ENCODE measurements at places on chromosomes 5 and 9.
A peak's percentile ranks its signal among the peaks of the same experiment; 100 is the strongest.

DNA sequence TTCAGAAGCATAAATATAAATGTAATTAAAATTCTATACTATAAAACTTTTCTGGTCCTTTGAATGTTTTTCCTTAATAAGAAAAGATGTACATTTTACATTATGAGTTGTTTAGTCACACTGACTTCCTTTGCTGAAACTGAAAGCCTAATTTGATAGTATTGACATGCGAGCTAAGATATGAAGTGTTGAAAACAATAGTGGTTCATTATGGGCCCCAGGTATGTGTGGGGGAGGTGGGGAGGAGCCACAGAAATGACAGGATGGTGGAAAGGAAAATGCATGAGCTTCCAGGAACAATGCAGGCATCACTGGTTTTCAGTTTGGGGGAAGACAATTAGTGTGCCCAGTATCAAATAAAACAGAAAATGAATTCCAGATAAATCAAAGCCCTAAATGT lies 35.4 kb upstream of the RLN1 start:
- no peak for DNase-seq

DNA sequence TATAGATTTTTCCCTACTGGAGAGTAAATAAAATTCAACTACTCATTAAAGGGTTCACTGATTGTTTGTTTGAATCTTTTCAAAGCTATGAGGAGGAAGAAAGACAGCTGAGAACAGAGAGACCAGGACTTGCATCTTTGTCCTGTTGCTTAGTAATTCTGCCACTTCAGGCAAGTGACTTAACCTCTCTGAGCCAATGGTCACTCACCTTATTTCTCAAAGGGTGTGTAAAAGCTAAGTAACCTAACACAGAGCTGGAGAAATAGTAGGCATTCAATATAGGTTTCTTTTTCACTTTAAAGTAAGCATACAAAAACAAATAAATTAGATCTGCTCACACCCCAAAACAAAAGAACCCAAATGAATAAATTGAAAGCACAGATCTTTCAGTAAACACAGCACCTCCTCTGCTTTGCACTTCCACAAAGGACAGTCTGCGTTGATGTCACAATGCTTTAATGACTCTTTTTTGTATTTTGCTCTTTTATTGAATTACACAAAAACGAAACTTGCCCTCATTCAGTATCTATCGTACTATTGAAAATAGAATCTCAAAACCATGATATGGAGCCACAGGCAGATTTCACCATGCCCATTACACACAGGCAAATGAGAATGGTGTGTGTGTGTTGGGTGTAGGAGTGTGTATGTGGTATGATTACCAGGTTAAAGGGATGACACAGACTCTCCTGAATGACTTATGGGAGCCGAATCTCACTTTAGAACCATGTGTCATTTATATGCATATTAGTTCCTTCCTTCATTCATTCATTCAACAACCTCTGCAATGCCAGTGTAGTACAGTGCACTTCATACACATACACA lies 166.0 kb downstream of the EBF1 start:
- no peak for DNase-seq

DNA sequence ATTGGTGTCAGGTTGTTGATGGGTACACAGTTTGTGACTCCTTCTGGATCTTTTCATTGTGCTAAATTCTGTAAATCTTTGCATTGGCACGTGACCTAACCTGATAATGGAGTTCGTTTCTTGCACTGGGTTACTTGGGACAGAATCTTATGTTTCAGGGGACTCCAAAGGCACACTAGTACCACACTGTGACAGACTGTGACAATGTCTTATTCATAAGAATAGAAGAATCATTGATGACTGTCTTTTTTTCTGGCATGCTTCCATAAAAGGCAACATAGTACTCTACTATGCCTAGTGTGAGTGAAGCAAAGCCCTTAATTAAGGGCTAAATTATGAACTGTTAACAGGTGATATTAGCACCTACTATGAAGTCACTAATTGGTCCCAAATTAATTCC lies 35.4 kb upstream of the RICTOR start:
- no peak for DNase-seq

DNA sequence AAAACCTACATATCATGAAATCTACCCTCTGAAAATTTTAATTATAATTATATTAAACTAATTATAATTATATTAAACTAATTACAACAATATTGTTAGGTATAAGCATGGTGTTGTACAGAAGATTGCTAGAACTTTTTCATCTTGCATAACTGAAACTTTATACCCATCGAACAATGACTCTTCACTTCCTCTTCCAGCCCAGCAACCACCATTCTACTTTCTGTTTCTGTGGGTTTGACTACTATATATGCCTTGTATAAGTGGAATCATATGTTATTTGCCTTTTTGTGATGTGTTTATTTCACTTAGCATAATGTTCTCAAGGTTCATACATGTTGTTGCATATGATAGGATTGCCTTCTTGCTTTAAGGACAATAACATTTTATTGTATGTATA lies 274.2 kb upstream of the CCNH start:
- DNase-seq: no peak

DNA sequence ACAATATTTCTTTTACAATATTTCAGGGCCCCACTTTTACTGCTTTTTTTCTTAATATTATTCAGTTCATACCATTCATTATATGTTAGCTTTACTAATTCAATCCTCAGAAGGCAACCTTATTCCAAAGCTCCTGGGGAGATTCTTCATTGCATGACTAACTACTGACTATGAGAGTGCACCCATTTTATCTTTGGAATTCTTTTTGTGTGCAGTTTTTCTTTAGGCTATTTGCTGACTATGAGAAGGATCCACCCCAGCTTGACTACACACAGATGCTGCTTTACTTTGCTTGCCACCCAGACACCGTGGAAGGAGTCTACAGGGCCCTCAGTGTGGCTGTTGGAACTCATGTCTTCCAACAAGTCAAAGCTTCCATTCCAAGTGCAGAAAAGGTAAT lies 56.9 kb upstream of the IL7R start:
- no peak for DNase-seq

- no peak for DNase-seq
Observed at GRCh38 chr9:112789473-112789872, 38.9 kb downstream of the SNX30 start.

DNA sequence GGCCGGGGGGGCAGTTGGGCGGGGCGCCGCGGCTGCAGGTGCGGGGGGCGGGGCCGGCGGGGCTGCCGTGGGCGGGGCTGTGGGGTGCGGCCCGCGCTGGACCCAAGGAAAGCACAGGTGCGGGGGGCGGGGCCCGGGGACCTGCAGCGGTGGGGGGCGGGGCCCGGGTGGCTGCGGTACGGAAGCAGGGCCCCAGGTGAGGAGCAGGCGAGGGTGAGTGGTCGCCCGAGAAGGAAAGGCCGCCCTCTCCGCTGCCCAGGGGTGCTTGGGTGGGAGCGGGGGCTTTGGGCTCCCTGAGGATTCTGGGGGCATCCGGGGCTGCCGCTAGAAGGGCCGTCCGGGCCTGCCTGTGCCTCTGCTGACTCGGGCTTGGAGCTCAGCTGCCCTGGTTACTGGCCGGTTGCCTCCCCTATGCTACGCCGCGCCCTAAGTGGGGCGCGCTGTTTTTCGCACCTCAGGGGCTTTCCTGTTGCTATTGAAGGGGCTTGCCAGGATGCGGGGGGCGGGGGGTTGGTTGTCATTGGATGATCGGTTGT lies 767 bp downstream of the RALGPS1 start:
- peak; percentile 14 for DNase-seq

- no peak for DNase-seq
Observed at GRCh38 chr9:83200531-83200930, 137.6 kb upstream of the RASEF start.

DNA sequence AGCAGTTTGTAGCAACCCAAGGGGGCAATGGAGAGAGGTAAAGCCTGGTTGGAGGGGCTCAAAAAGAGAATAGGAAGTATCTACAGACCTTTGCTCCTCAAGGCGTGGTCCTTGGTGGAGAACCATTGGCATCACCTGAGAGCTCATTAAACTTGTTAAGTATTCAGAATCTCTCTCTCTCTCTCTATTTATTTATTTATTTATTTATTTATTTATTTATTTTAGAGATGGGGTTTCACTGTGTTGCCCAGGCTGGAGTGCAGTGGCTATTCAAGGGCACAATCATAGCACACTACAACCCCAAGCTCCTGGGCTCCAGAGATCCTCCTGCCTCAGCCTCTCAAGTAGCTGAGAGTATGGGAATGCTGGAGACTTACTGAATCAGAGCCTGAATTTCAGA lies 193.1 kb upstream of the ADCY2 start:
- DNase-seq: no peak

- DNase-seq: peak; percentile 60
Observed at GRCh38 chr5:76402251-76402885, 717 bp upstream of the IQGAP2 start.

DNA sequence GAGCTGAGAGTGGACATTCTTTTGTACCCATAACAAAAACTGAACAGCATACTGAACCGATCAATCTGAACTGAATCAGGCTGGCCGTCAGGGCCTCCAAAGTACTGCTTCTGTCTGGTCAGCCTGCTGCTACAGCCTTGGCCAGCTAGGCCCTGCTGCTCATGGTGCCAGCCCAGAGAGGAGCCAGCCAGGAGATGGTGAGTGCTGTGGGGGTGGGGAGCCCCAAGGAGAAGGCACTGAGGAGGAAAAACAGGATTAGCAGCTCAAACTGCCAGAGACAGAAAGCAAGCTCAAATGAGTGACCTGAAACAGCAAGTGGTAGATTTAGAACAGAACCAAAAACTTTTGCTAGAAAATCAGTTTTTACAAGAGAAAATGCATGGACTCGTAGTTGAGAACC lies 23.9 kb downstream of the SRP19 start:
- no peak for DNase-seq

DNA sequence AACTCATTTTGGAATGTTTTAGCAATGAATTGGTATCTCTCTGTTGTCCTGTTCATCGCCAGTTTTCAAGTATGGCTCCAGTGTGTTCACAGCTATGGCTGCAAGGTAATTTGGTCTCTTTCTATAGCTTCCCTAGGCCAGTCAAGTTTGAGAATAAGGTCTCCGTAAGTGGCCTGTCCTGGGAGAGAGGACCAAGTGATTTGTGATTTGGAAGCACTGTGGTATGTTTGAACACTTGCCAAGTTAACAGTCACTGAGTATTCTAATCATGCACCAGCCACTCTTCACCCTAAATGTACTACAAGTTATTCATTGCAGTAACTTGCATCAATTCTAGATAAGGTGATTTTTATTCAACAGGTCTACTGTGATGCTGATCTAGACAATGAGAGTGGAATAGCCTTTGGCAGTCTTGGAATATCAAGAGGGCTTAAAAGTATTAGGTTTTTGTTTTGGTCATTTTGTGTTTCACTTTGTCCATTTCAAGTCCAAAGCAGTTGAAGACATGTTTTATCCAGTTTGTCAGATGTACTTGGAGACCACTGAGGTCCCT lies 41.1 kb downstream of the G3BP1 start:
- no peak for DNase-seq

DNA sequence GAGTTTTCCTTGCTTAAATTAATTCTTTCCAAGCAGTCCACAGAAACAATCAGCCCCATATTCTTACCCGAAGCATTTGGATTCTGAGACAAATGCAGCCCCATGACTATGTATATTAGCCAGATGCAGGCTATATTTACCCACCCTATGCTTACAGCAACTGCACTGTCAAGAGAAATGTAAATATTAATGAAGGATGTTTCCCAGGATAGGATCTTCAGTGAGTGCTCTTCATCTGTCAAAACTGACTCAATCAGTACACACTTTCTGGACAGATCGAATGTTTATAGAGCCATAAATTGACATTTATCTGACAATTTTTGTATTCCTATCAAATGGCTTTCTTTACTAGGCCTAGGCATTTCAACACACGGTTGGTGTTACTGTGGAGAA lies 725.3 kb upstream of the SEMA6A start:
- no peak for DNase-seq

- no peak for DNase-seq
Observed at GRCh38 chr5:173328844-173329490, 753 bp upstream of the STC2 start.

- no peak for DNase-seq
Observed at GRCh38 chr5:56466136-56466816, 233.1 kb upstream of the ANKRD55 start.

GRCh38 chr9:105296877-105297287 lies 52.4 kb downstream of the SLC44A1 start:
- DNase-seq: no peak

DNA sequence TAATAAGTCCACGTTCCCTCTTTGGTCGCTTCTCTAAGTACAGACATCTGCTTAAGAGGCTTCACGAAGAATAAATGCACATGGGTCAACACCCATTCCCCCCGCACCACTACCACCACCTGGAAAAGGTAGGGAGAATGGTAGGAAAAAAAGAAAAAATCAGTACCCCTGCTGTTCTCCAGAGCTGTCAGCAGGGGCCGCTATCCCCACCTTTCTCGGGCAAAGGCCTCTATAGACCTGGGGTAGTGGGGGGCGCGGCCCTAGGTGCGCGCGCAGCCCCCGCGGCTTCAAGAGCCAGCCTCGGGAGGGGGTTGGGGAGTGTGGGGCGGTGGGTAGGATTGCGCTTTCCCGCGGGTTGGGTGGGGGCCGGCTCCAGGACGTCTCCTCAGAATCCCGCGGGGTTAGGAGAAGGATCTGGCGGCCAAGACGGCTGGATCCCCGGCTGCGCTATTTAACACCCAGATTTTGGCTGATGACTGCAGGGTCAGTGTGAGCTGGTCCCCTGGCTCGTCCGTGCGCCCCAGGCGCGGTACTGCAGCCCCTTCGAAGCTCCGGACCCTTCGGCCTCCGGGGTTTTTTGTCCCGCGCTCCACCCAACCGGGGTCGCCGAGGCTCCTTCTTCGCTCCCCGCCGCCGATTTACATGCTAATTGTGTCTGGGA lies 1.6 kb upstream of the SEMA6A start:
- DNase-seq: no peak

DNA sequence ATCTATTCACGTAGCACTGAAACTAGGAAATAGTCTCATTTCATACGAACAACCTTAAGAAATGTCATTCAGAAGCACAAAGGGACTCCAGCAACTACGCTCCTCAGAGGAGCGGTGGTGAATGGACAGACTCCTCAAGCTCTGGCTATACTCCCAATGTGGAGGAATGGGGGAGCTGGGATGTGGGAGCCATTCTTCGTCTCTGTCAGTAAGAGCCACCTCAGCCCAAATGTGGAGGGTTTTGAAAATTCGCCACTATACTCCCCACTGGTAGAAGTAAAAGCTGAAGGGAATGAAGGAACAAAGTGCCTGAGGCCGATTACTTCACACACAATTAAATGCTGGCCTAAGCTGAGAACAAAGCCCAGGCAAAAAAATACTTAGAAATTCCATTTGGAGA lies 96.3 kb downstream of the ADAMTS12 start:
- DNase-seq: no peak

GRCh38 chr5:68749077-68749476 lies 344.7 kb upstream of the SLC30A5 start:
- DNase-seq: no peak

GRCh38 chr9:123284656-123285055 lies 16.3 kb upstream of the STRBP start:
- DNase-seq: no peak

GRCh38 chr5:168680395-168680794 lies 101.2 kb upstream of the PANK3 start:
- no peak for DNase-seq

- no peak for DNase-seq
Observed at GRCh38 chr9:113536483-113537228, 73.1 kb downstream of the RGS3 start.

All from stimulated activated CD4-positive, alpha-beta T cell treated with anti-CD3 and anti-CD28 coated beads, TNF-alpha, amount 100 ng/mL, for 4 hours (primary cell).